ENCODE measurements at places on chromosomes 7 and 10.
A peak's percentile ranks its signal among the peaks of the same experiment; 100 is the strongest.

GRCh38 chr7:114334989-114335388, 79.6 kb upstream of the FOXP2 start:
- DNase-seq = no peak

DNA sequence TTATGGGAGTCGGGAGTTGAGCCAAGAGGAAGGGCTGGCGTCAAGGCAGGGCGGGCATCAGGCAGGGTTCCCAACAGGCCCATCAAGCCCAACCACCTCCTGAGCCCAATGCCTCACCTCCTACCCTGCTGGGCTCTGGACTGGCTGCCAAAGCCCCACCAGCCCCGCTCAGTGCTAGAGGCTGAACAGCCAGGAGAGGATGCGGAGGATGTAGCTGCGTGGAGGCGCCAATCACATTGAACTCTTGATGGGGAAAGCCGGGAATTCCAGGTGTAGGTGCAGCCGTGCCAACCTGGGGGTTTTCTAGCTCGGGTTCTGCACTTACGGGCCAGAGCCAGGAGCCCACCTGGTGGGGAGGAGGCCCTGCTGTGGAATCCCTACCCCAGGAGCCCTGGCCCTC, 12.9 kb downstream of the ATP5MF start:
- no peak for DNase-seq

DNA sequence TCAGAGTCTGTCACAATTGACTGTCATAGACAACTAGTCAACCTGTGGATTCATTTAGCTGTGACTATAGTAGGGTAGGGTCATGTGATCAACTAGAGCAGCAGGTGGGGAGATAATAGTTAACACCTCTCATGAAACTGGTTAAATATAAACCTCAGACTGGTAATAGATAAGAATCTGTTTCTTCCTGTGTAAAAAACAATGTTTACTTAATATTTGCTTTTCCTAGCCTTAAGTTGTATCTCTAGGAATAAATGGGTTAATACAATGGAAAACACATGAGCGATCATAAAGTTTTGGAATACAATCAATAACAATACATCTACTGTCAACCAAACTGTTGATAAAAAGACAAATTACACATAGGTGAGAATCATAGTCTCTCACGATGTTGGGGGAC, 43.4 kb upstream of the ITGB8 start:
- DNase-seq = no peak

DNA sequence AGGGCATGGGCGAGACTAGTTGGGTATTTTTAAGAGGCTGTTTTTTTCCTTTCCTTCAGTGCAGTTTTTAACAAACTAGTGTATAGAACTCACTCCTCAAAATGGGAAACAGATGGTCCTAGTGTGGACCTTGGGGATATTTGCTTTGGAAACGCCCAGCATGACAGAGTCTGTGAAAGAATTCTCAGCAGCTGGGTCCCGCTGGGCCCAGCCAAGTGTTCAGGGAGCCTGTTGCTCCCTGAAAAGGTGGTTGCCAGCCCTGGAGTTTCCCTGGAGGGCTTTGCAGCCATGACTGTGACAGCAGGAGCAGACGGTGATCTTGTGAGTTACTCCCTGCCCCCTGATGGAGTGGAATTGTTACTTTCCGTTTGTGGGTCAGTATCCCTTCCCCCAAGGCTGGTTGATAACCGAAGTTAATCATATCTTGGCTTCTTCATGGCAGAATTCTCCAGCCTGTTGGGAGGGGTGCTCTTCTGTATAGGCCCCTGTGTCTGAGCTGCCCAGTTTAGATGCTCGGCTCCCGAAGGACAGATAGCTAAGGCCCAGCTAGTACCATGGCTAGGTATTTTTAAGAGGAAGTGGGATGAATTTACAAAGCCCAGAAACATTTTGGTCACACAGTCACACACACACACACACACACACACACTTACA, 278.6 kb upstream of the HABP2 start:
- no peak for DNase-seq

DNA sequence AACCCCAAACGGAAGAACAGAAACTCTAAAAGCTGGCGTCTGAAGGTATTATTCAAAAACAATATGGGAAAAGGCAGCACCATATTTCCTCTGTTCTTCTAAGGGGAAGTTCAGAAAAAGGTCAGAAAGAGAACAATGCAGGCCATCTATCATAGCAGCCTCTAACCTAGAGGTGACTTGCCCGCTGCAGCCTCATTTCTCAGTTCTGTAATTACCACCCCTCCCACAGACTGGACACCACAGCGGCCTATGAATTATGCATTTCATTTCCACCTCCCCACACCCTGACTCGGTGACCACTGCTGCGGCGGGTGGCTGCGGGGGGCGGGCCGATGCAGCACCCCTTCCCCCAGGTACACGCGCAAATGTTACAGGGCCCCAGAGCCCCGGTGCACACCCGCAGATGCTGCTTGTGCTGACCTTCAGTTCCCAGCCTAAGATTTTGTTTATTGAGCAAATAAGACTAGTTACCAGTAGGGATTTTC, 125.5 kb downstream of the CLEC2L start:
- no peak for DNase-seq

- DNase-seq = no peak
These were observed 60.4 kb downstream of the KLRG2 start for GRCh38 chr7:139423091-139423490.

- peak; percentile 51 for DNase-seq
These were observed 31.8 kb upstream of the TOMM7 start for GRCh38 chr7:22854158-22855048.

GRCh38 chr7:44538093-44538797, 2.9 kb downstream of the NPC1L1 start:
- DNase-seq = no peak

Data from stimulated activated CD8-positive, alpha-beta memory T cell treated with anti-CD3 and anti-CD28 coated beads, Interleukin-2, amount 100 ng/mL, for 1 hour (primary cell).